Liver (tissue), 10 donors: ENCODE measurements at places on chromosomes 16 and 17.

DNA sequence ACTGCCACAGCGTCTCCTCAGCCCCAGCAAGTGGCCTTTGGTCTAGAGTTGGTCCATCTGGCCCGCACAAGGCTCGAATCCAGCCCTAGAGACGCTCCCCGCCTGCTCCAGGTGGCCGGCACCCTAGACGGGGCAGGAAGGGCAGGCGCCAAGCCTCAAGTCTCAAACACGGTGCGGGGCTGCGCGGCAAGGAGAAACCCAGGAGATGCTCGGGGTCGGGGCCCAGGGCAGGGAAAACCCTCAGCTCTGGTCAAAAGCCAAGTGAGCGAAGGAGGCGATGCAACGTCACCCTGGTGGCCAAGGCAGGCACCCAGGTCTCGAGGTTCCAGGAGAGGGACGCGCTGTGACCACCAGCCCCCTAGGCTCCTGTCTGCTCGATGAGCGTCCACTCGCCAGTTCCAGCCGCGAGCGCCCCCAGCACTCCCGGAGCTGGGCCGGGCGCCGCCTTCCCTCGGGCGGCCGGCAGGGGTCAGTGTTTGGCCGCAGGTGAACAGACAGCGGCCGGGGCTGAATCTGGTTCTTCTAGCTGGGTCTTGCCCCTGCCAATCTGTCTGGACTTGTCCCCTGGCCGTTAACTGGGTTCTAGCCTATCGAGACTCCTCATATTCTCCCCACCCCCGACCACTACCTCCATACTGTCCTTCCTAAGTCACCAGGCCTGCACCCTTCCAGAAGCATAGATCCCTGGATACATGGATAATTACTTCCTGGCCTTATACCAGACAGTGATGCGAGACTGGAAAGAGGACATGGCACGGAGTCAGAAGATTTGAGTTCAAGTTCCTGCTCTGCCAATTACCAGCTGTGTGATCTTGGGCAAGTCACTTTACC lies 44.0 kb downstream of the PRAC1 start:
- no peak overlapping the region for H3K4me3 ChIP-seq
- no peaks in the 10 kb centered on the region for H3K36me3 ChIP-seq
- H3K27me3 ChIP-seq: peaks cover 8% of the 10 kb centered on the region
- peak; percentile 78 for DNase-seq

DNA sequence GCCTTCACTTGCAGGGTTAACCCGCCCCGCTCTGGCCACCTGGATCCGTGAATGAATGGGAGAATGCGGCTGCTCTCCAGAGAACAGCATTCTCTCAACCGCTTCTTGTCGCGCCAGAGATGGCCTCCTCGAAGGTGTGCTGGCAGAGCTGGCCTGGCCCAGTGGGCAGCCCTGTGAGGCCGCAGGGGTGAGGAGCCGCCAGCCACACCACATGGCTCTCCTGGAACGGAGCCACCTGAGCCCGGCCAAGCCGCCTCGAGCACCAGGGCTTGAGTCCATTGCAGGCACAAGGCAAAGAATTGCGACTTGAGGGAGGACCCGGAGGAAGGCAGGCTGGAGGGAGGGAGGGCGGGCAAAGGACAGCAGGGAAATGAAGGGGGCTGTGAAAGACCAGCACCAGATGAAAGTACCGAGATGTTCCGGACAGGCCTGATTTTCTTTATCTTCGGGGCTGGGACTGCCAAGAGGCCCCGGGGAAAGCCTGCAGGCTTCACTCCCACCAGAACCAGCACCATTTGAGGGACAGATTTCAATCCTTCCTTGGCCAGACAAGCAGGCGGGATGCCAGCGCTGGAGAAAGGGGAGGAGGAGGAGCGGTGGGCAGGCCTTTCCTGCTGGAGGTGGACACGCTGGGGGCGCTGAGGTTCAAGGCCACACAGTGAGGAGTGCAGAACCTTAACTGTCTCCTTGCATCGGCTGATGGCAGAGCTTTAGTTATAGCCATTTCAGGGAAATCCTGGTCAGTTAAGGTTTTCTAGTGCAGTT lies 69.4 kb downstream of the MRC2 start:
- no peaks in the 10 kb centered on the region for H3K4me1 ChIP-seq
- H3K27me3 ChIP-seq: no peaks in the 10 kb centered on the region
- H3K36me3 ChIP-seq: no peaks in the 10 kb centered on the region
- no peak for DNase-seq
- H3K27ac ChIP-seq: no peak overlapping the region
- no peak overlapping the region for H3K4me3 ChIP-seq

DNA sequence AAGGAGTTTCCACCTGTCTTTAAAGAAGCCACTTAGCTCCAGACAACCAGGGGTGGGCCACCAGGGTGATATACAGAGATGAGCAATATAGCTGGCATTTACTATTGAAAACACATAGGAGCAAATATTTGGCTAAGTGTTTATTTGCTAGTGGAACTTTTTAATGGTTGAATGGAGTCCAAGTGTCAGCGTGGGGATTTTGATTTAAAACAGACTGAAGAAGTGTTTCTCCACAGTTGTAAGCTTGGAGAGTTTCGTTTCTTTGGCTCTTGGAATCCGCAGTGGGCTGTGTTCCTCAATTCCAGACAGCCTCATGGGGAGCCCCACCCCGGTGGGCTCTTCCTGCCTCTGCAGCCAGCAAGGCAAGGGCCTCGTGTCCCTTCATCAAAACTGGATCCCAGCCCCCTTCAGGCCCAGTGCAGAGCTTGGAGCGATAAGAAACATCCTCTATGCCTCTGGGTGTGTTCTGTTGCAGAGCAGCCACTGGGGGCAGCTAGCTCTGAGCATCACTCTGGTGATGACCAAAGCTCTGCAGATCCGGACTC lies 36.1 kb downstream of the NOG start:
- H3K27me3 ChIP-seq: peaks cover 14% of the 10 kb centered on the region
- H3K4me3 ChIP-seq: no peak overlapping the region
- no peaks in the 10 kb centered on the region for H3K4me1 ChIP-seq

- DNase-seq: no peak
- H3K4me3 ChIP-seq: no peak overlapping the region
- no peaks in the 10 kb centered on the region for H3K27me3 ChIP-seq
- H3K27ac ChIP-seq: no peak overlapping the region
- H3K4me1 ChIP-seq: no peaks in the 10 kb centered on the region
- no peaks in the 10 kb centered on the region for H3K36me3 ChIP-seq
These were observed 172.7 kb downstream of the TANC2 start for GRCh38 chr17:63138713-63139112.

DNA sequence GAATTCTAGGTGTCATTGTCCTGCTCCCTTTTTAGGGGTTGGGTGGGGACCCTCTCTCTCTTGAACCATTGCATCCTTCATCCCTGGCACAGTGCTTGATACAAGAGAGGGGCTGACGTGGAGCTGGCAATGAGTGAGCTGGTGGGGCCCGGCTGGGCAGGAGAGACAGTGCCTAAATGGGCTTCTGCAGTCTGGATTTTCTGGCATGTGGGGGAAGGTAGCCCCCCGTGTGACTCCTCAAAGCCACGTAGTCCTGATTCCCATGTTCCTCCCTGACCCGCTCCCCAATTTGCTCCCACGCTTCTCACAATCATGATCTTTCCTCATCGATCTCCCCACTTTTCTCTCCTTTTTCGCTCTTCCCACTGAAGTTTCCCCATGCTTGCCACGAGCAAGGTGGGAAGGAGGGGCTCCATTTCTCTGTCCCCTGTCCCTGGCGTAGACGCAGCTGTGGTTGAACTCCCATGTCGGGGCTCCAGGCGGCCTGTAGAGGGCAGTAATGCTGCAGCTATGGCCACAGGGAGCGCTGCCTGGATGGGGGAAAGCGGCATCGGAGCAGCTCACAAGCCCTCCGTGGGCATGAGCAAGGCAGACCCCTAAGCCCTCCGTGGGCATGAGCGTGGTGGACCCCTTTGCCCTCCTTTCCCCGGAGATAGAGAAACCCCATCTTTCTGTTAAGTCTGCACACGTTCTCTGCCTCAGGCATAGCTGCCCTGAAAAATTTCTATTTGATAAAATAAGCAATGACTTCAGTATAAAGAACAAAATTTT lies 47.5 kb downstream of the HAPSTR1 start:
- peaks cover 11% of the 10 kb centered on the region for H3K4me1 ChIP-seq
- no peaks in the 10 kb centered on the region for H3K36me3 ChIP-seq
- no peaks in the 10 kb centered on the region for H3K27me3 ChIP-seq
- H3K4me3 ChIP-seq: no peak overlapping the region
- DNase-seq: peak; percentile 73

DNA sequence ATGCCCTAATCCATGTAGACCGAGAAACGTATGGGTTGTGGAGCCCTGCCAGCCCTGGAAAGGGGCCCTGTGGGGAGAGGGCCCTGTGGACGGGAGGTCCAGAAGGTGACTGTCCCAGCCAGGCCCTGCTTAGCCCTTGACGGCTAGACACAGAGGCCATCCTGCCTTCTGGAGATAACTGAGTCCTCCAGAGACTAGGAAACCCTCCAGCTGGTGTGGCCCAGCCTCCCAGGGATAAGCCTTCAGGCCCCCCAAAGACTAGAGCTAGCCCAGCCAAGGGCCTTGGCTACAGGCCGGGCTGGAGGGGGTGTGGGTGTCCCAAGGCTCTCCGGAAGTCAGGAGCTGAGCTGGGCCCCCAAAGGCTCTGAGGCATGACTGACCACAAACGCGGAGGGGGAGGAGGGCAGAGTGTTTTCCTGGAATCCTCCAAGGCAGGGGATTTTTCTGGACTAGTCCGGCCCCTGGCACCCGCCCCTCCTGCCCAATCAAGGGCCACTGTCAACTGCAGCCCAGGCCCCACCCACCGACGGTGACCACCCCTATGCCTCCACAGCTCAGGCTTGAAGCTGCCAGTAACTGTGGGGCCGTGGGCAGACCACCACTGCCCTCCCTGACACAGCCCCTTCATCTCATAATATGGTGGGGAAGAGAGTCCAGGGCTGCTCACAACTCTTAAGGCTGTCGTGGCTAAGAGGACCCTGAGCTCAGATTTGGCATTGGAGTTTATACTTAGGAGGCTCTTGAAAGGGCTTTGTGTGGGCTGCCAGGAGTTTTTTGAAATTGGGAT lies 885 bp upstream of the VASN start:
- H3K27me3 ChIP-seq: no peaks in the 10 kb centered on the region
- peaks cover 15% of the 10 kb centered on the region for H3K4me1 ChIP-seq
- peak overlapping the region; percentile 95 for H3K27ac ChIP-seq
- no peak for DNase-seq
- H3K4me3 ChIP-seq: no peak overlapping the region

- H3K27me3 ChIP-seq: no peaks in the 10 kb centered on the region
- peak overlapping the region; percentile 13 for H3K27ac ChIP-seq
- no peak overlapping the region for H3K4me3 ChIP-seq
- no peak for DNase-seq
- H3K4me1 ChIP-seq: no peaks in the 10 kb centered on the region
These were observed 8.4 kb upstream of the TMEM235 start for GRCh38 chr17:78223061-78223460.

- DNase-seq: no peak
- no peak overlapping the region for H3K27ac ChIP-seq
- peaks cover under 1% of the 10 kb centered on the region for H3K4me1 ChIP-seq
- no peaks in the 10 kb centered on the region for H3K36me3 ChIP-seq
- H3K27me3 ChIP-seq: no peaks in the 10 kb centered on the region
These were observed 1.2 kb downstream of the TNFRSF17 start for GRCh38 chr16:11966173-11966572.

DNA sequence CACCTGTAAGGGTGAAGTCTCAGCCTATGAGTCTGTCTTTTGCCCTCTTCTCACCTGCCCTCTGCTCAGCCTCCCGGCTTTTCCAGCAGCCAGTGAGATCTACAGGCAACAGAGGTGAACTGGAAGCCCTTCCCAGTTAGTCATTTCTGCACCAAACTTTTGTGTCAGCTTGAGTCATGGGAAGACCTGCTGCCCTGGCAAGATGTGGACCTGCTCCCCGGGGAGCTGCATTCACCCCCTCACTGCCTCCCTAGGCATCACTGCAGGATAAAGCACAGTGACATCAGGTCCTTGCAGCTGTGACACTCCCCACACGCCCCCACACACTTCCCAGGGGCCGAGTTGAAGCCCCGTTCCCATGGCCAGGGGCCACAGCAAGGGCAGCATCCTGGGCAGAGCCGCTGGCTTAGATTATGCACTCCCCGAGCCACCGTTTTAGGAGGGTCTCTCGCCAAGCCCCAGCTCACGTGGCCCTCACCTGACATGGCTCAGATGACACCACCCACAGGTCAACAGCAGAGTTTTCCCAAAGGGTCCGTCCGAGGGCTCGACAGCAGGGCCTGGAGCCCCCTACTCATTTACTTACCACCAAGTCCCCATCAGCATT lies 6.5 kb upstream of the ABR start:
- H3K36me3 ChIP-seq: no peaks in the 10 kb centered on the region
- H3K27me3 ChIP-seq: peaks cover 3% of the 10 kb centered on the region
- no peak overlapping the region for H3K4me3 ChIP-seq
- no peak overlapping the region for H3K27ac ChIP-seq
- H3K4me1 ChIP-seq: peaks cover 10% of the 10 kb centered on the region
- DNase-seq: no peak

- no peak overlapping the region for H3K4me3 ChIP-seq
- H3K36me3 ChIP-seq: no peaks in the 10 kb centered on the region
- no peak overlapping the region for H3K27ac ChIP-seq
- H3K4me1 ChIP-seq: no peaks in the 10 kb centered on the region
- H3K27me3 ChIP-seq: no peaks in the 10 kb centered on the region
These were observed 22.1 kb upstream of the STH start for GRCh38 chr17:45976755-45977505.

DNA sequence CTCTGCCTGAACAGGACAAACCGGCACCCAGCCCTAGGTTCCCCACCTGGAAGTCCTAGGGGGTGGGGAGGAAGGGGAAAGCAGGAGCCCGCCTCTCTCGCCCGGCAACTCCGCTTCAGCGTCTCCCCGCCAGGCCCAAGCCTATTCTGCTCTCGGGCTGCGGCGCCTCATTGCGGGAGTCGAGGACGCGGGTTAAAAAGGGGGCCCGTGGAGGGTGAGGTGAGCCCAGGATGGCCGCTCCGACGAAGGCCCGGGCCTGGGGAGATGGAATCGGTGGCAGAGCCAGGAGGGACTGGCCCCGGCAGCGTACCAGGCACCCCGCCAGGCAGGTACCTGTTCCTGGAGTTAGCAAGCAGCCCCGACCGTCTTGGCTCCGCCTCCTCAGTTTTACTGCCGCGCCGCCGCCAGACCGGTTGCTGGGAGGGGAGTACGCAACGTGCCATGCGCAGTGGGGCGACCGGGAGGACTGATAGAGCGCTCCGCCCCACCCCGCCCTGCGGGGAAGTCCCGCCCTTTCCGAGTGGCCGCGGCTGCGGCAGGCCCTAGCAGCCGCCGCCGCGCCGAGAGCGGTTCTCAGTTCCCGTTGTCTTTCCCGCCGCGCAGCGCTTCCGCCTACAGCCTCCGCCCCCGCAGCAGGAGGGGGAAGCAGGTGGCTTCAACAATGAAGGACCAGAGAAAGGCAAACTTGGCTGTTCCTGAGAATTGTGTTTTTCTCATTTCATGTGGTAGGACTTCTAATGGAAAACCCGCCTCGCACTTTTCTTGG lies at the start of gene STRADA:
TSS of gene STRADA (minus strand) at position 392 of the 766 bp plus-strand sequence. CDS start 13,430 bp downstream, outside the sequence.
- H3K36me3 ChIP-seq: peaks cover 8% of the 10 kb centered on the region
- peaks cover 19% of the 10 kb centered on the region for H3K4me1 ChIP-seq
- H3K27me3 ChIP-seq: no peaks in the 10 kb centered on the region
- H3K4me3 ChIP-seq: peak within 1 kb of the TSS; percentile 64

- peaks cover 9% of the 10 kb centered on the region for H3K4me1 ChIP-seq
- H3K27ac ChIP-seq: no peak overlapping the region
- H3K27me3 ChIP-seq: no peaks in the 10 kb centered on the region
- no peaks in the 10 kb centered on the region for H3K36me3 ChIP-seq
- no peak for DNase-seq
These were observed 292.5 kb downstream of the XYLT1 start for GRCh38 chr16:17177959-17178905.
